Peyer's patch (tissue), 4 donors: ENCODE measurements at places on chromosomes 1 and 21. TPM values are rescaled to one million over a fixed set of nuclear protein-coding genes. Genes with fewer than 3 reads are reported as not detected.

DNA sequence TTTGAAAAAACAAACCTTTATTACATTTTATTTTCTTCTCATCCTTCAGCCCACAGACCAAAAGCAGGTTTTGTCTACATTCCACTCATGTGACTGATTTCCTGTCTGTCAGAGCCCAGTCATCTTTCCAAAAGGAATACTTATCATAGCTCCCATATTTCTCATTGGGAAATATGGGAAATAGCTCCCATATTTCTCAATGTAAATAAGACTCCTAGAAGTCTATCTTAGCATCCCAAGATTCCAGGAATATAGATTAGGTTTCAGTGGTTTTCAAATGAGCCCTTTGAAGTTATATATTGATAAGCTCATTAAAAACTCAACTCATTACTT, 19.1 kb upstream of the NRDC start:
- no peak overlapping the region for H3K27ac ChIP-seq
- no peaks in the 10 kb centered on the region for H3K4me1 ChIP-seq
- no peak for DNase-seq
- no peaks in the 10 kb centered on the region for H3K27me3 ChIP-seq
- no peak overlapping the region for H3K4me3 ChIP-seq

- H3K27ac ChIP-seq: no peak overlapping the region
- no peaks in the 10 kb centered on the region for H3K27me3 ChIP-seq
- no peak for DNase-seq
- no peaks in the 10 kb centered on the region for H3K36me3 ChIP-seq
- H3K4me3 ChIP-seq: no peak overlapping the region
Observed at GRCh38 chr1:88276163-88276562, 407.9 kb upstream of the PKN2 start.

GRCh38 chr1:204461331-204462228, 33.0 kb downstream of the PIK3C2B start:
- H3K4me1 ChIP-seq: peaks cover 43% of the 10 kb centered on the region
- peak; percentile 83 for DNase-seq
- H3K27me3 ChIP-seq: no peaks in the 10 kb centered on the region
- H3K36me3 ChIP-seq: peaks cover 5% of the 10 kb centered on the region
- H3K27ac ChIP-seq: peak overlapping the region; percentile 32
- no peak overlapping the region for H3K4me3 ChIP-seq

DNA sequence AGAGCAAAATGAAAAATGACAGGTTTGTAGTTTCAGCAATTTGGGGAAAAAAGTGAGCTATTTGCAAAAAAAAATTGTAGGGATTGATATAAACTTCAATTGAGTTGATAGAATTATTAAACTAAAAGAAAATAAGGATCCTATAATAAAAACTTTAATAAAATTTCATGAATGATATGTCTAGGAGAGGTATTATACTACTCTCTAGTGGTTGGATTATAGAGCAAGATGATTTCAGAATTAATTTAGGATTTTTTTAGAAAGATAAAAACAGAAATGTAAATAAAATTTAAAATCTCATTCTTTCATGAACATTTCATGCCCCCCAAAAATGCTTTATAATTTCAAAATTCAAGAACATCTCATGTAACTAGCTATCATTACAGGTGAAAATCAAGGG, 430.4 kb downstream of the DSCAM start:
- H3K4me3 ChIP-seq: no peak overlapping the region
- no peaks in the 10 kb centered on the region for H3K4me1 ChIP-seq
- no peaks in the 10 kb centered on the region for H3K36me3 ChIP-seq
- no peak overlapping the region for H3K27ac ChIP-seq
- H3K27me3 ChIP-seq: no peaks in the 10 kb centered on the region
- DNase-seq: no peak

DNA sequence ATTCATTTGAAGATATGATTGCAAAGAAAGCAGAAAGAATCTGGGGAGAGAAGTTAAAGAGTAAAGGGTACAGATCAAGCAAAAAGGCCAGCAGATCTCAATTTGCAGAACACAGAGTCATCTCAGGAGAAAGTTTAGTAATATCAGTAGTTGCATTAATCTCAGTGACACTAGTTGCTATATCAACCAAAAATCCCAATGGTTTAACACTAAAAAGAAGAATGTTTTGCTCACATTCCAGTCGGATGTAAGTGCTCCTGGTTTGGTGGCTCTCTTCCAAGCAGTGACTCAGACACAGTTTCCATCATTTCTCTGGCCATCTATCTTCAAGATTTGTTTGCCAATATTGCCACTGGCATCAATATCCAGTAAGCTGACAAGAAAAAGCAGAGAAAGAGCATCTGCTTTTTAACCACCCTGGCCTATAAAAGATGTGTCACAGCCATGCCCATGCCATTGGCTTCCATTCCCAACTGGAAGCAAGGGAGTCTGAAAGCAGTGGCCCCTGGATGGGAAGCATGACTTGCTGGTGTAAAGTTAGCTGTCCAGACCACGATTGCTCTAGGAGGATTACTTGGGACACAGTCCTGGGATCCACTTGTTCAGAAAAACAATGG, 45.5 kb upstream of the AIM2 start:
- H3K4me1 ChIP-seq: no peaks in the 10 kb centered on the region
- no peaks in the 10 kb centered on the region for H3K36me3 ChIP-seq
- H3K4me3 ChIP-seq: no peak overlapping the region

DNA sequence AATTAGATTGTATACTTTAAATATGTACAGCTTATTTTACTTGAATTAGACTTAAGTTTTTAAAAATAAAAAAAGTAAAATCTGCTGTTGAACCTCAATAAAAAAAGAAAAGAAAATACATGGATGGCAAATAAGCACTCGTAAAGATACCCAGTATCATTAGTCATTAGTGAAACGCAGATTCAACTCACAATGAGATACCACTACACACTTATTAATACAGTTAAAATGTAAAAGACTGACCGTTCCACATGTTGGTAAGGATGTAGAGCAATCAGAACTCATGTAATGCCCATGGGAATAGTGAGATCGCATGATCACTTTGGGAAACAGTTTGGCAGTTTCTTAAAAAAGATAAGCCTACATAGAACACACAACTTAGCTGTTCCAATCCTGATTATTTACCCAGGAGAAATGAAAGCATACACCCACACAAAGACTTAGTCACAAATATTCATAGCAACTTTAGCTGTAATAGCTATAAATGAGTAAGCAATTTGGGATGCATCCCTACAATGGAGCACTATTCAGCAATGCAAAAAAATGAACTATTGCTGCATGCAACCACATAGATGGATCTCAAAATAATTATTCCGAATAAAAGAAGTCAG, 7.3 kb downstream of the SH2D1B start:
- H3K27ac ChIP-seq: no peak overlapping the region
- no peak overlapping the region for H3K4me3 ChIP-seq
- no peak for DNase-seq
- H3K27me3 ChIP-seq: no peaks in the 10 kb centered on the region
- H3K4me1 ChIP-seq: no peaks in the 10 kb centered on the region

- peak; percentile 65 for DNase-seq
- no peaks in the 10 kb centered on the region for H3K27me3 ChIP-seq
- H3K36me3 ChIP-seq: peaks cover 31% of the 10 kb centered on the region
Observed at GRCh38 chr1:226649780-226650179, 89.3 kb downstream of the ITPKB start.

- no peaks in the 10 kb centered on the region for H3K27me3 ChIP-seq
- H3K36me3 ChIP-seq: no peaks in the 10 kb centered on the region
- peaks cover 13% of the 10 kb centered on the region for H3K4me1 ChIP-seq
- no peak overlapping the region for H3K27ac ChIP-seq
- peak; percentile 72 for DNase-seq
- H3K4me3 ChIP-seq: peak overlapping the region; percentile 22
Observed at GRCh38 chr1:7705048-7705907, 65.8 kb upstream of the VAMP3 start.

DNA sequence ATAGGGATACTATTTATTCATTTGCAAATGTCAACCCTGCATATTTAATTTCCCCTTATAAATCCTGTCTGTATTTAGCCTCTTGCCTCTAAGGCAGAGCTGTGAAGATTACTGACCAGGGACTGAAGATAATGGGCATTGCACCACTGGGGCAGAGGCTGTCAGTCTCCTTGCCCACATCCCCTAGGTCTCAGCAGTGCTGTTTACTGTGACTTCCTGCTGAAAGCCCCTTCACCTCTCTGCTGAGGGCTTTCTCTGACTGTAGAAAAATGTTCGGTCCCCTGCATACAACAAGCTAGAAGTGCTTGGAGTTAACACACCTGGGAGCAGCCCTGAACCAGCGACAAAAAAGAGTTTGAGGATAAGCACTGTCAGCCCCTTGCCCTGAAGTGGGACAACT, 28.8 kb downstream of the SLC5A9 start:
- DNase-seq: no peak
- no peaks in the 10 kb centered on the region for H3K27me3 ChIP-seq
- no peaks in the 10 kb centered on the region for H3K36me3 ChIP-seq
- no peak overlapping the region for H3K4me3 ChIP-seq

DNA sequence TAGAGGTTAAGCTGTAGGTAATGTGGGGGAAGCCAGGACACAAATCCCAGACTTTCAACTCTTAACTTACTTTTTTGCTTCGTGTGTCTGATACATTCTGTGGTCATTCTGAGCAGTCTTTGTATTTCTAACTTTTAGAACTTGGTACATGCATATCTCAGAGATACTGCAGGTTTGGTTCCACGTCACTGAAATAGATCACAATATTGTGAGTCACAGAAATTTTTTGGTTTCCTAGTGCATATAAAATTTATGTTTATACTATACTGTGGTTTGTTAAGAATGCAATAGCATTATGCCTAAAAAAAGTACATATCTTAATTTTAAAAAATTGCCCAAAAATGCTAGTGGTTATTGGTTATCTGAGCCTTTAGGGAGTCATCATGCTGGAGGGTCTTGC, 3.2 kb downstream of the URB2 start:
- no peaks in the 10 kb centered on the region for H3K27me3 ChIP-seq
- no peak overlapping the region for H3K27ac ChIP-seq
- no peak for DNase-seq
- peaks cover 16% of the 10 kb centered on the region for H3K4me1 ChIP-seq
- no peaks in the 10 kb centered on the region for H3K36me3 ChIP-seq

- no peak overlapping the region for H3K4me3 ChIP-seq
- no peaks in the 10 kb centered on the region for H3K27me3 ChIP-seq
Observed at GRCh38 chr1:56468518-56468917, 110.8 kb downstream of the PLPP3 start.

- no peak for DNase-seq
- no peak overlapping the region for H3K27ac ChIP-seq
- H3K4me1 ChIP-seq: peaks cover 4% of the 10 kb centered on the region
- no peaks in the 10 kb centered on the region for H3K36me3 ChIP-seq
- H3K27me3 ChIP-seq: no peaks in the 10 kb centered on the region
- no peak overlapping the region for H3K4me3 ChIP-seq
Observed at GRCh38 chr1:157983787-157984186, 9.7 kb upstream of the KIRREL1 start.

GRCh38 chr1:117044217-117044616, 15.9 kb upstream of the TTF2 start:
- H3K4me1 ChIP-seq: no peaks in the 10 kb centered on the region
- no peak for DNase-seq
- no peaks in the 10 kb centered on the region for H3K36me3 ChIP-seq
- H3K27me3 ChIP-seq: no peaks in the 10 kb centered on the region

Gene GUCA2B
- 117 TPM for total RNA-seq

Gene CFHR2
- total RNA-seq: not detected

Gene LCE2C
- not detected for total RNA-seq

Gene TIE1
- 11.4 TPM for total RNA-seq

Gene ATP1A4
- total RNA-seq: not detected

Gene NTMT2
- total RNA-seq: not detected
